ENCODE measurements at places on chromosomes 5 and 9.
A peak's percentile ranks its signal among the peaks of the same experiment; 100 is the strongest.

DNA sequence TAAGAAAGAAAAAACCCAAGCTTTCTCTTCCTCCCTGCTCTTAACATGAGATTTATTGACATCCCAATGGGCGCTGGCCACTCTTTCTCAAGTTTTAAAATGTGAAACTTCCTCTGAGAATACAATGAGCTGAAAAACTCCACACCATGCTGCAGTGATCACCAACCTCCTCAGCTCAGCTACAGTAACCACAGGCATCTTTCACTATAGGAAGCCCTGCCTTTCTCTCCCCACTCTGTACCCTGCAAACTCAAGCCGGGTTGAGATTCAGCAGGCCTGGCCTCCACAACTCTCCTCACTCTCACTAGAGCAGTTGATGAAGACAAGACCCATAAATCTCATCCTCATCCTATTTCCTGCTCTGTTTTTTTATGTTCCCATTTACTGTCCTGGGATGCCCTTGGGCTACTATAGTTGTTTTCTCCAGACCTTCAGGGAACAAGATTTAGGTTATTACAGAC is 48.3 kb downstream of the SH3TC2 start:
- DNase-seq = no peak

DNA sequence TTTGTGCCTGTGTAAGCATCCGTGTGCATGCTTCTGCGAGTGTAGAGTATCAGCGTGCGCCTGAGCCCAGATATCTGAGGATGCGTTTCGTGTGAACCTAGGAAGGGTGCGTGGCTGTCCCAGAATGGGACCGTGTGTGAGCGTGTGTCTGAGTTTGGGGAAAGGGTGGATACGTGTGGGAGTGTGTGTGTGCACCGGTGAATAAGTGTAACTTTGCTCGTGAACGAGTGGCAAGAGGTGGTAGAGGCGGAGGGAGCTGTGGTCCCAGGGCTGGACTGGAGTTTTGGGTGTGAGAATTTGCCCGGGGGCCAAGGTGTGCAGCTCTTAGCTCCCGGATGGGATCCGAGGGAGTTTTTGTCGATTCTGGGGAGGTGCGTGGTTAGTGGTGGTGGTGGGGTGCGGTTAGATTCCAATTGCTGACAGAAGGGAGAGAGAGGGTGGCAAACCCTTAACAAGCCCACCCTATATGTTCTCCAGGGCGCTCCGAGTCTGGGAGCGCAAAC is 686 bp upstream of the COL27A1 start:
- no peak for DNase-seq

DNA sequence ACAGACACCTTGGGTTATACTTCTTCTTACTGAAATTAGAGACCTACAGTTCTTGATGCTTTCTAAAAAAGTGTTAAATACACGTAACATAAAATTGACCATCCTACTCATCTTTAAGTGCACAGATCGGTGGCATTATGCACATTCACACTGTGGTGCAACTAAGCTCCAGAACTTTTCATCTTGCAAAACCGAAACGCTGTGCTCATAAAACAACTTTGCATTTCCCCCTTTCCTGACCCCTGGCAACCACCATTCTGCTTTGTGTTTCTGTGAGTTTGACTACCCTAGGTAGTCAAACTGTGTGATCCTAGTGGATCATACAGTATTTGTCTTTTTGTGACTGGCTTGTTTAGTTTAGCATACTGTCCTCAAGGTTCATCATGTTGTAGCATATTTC is 3.9 kb downstream of the MVB12B start:
- no peak for DNase-seq

GRCh38 chr9:123421186-123421585 is 65.2 kb downstream of the CRB2 start:
- DNase-seq = no peak

DNA sequence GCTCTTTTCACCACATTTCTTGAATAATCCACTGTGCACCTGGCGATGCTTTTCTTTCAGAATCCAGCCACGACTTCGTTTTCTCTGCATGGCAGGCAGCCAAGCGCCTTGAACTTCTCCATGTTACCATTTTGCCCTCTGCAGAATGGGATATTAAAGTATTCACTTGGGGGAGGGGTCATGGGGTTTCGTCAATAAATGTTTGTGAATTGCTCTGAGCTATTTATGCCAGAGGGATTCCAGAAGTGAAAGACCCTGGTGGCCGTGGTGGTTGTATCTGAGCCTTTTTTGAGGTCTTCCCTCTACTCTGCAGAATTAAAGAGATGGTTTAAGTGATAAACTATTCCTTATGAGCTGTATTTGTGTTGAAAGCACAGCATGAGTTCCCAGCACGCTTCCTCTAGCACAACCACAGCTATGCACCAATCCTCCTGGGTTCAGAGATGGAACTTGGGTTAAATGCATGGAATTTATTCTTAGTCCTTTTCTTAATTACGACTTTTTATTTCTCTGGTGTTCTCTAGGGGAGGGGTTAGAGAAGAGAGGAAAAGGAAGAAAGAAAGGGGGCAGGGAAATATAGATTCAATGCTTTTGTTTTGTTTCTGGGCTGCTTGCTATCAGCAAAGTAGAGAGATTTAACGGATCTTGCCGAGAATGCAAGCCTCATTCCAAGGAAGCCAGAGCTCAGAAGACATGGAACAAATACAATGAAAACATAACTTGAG is 478.2 kb upstream of the TNC start:
- DNase-seq = no peak

GRCh38 chr9:95855961-95856360 is 19.5 kb upstream of the ERCC6L2 start:
- DNase-seq = no peak

- no peak for DNase-seq
Observed at GRCh38 chr5:44932922-44933585, 124.3 kb downstream of the MRPS30 start.

DNA sequence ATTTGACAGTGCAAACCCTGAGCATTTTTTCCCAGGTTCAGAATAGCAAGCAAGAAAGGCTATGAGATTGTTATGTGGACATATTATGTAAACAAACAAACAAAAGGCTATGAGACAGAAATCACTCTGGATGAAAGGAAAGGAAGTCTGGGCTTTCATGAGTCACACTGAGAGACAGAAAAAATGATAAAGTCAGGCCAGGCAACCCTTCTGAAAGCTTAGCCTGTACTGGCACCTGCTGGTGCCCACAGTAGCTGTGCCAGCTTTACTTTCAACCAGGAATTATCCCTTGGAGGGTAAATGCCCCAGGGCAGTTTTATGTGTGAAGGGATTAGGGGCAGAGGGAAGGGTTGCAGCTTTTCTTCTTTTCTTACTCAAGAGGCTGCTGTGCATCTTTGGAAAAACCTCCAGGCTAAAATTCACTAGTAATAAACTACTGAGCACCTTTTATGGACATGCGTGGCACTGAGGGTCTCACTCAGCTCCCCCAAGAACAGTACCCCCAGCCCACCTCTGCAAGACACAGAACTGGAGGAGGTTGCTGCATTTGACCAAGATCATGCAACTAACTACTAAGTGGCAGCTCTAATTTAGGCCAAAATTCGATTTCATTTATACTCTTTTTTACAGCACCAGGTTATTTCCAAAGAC is 41.7 kb downstream of the ACTL7B start:
- DNase-seq = no peak

- no peak for DNase-seq
Observed at GRCh38 chr5:39494534-39494933, 69.8 kb upstream of the DAB2 start.

GRCh38 chr5:175467983-175468690 is 10.2 kb upstream of the SFXN1 start:
- DNase-seq = no peak

GRCh38 chr5:159680095-159680494 is 236.2 kb upstream of the ADRA1B start:
- no peak for DNase-seq

- DNase-seq = no peak
Observed at GRCh38 chr5:166163996-166164610, 2127.3 kb upstream of the WWC1 start.

DNA sequence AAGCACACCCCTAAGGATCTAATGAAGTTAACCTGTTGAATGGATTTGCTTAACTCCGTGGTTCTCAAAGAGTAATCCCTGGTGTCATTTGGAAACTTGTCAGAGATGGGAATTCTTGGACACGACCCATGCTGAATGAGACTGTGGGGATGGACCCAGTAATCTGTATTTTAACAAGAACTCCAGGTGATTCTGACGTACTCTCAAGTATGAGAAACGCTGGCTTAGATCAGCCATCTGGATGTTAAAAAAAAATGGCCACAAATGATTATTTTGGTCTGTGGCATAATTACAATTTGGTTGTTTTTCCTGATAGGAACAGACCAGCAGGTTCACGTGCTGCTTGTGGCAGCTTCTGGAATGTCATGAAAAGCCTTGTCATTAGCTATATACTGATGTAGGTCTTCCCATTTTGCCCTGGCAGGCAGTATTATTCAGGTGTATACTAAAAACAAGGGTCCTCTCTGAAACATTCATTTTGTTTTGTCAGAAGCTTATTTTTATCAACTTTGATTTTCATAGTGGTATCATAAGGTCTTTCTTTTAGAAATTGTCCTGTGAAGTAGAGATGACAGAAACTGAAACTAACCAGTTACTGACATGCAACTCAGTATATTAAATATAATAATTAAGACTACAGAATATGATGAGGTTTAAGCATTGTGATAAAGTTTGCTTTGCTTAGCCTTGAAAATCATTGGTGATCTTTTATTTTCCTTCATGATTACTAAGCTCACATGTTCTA is 15.4 kb downstream of the CPEB4 start:
- no peak for DNase-seq

DNA sequence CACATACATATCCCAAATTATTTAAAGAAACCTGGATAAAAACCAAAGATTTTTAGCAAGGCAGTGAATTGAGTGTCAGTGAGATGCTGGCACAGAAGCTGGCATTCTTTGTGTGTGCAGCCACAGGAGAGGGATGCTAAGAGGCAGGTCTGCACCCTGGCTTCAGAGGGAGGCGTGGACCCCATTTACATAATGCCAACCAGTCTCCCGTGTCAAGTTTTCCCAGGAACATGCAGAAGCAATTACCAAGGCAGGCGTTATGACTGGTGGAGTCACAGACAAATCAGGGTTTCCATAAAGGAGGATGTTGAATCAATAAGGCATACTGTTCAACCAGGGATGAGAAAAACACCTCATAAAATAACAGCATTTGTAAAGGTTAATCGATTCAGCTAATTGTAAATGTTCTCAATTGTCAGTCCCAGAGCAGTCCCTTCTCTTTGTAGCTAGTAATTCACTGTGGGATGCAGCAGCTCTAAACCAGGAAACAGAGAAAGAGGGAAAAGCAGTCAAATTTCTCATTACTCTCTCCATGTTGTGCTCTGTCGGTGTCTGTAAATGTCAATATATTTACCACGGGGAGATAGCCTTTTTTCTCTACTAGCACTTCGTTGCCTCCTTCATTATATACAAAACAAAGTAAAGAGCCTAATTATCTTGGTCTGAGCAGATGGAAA is 452.4 kb upstream of the GRAMD2B start:
- DNase-seq = no peak

GRCh38 chr5:177132136-177133095 is 1.2 kb upstream of the NSD1 start:
- peak; percentile 61 for DNase-seq

- no peak for DNase-seq
Observed at GRCh38 chr5:94776167-94776566, 157.7 kb downstream of the SLF1 start.

DNA sequence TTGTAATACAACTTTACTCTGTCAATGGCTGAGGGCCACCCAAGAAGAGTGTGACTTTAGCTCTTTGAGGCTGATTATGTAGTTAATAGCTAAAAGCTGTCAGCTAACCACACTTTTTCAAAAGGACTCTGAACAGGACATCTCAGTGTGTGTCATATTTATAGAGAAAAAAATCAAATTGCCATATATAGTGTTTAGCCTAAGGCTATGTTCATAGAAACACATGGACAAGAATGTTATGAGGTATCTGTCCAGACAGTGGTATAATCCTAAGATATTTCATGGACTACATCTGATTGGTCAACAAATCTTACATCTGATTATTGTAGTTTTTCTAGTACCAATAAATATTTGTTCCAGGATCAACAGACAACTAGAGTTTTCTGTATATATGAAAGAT is 42.1 kb upstream of the CDH18 start:
- DNase-seq = no peak

Data from CD4-positive, alpha-beta T cell treated with Interleukin-1 beta for 1 hour (primary cell).